ENCODE measurements at places on chromosomes 3 and 15. TPM values are rescaled to one million over a fixed set of nuclear protein-coding genes. Genes with fewer than 3 reads are reported as not detected.

GRCh38 chr3:154137036-154137435 lies 15.8 kb downstream of the ARHGEF26 start:
- H3K4me1 ChIP-seq, result no peaks in the 10 kb centered on the region
- DNase-seq, result no peak
- no peak overlapping the region for H3K27ac ChIP-seq
- no peak overlapping the region for H3K4me3 ChIP-seq
- peaks cover 19% of the 10 kb centered on the region for H3K27me3 ChIP-seq
- H3K36me3 ChIP-seq, result no peaks in the 10 kb centered on the region

- H3K36me3 ChIP-seq, result no peaks in the 10 kb centered on the region
- H3K4me1 ChIP-seq, result no peaks in the 10 kb centered on the region
- DNase-seq, result no peak
- no peak overlapping the region for H3K27ac ChIP-seq
Measured at GRCh38 chr3:31377045-31377642, 155.6 kb upstream of the STT3B start.

- H3K36me3 ChIP-seq, result peaks cover 25% of the 10 kb centered on the region
- H3K4me3 ChIP-seq, result peak overlapping the region; percentile 57
- H3K27ac ChIP-seq, result no peak overlapping the region
- peaks cover 52% of the 10 kb centered on the region for H3K4me1 ChIP-seq
- DNase-seq, result no peak
Measured at GRCh38 chr3:149003653-149004305, 12.4 kb downstream of the GYG1 start.

- H3K36me3 ChIP-seq, result peaks cover 9% of the 10 kb centered on the region
- no peaks in the 10 kb centered on the region for H3K4me1 ChIP-seq
- no peak overlapping the region for H3K27ac ChIP-seq
- no peak for DNase-seq
Measured at GRCh38 chr3:33612607-33613006, 105.4 kb downstream of the CLASP2 start.

- H3K4me1 ChIP-seq, result peaks cover 13% of the 10 kb centered on the region
- H3K4me3 ChIP-seq, result no peak overlapping the region
- H3K36me3 ChIP-seq, result no peaks in the 10 kb centered on the region
- peaks cover 16% of the 10 kb centered on the region for H3K27me3 ChIP-seq
- no peak overlapping the region for H3K27ac ChIP-seq
- DNase-seq, result peak; percentile 26
Measured at GRCh38 chr3:134368751-134369105, 5.5 kb downstream of the AMOTL2 start.

DNA sequence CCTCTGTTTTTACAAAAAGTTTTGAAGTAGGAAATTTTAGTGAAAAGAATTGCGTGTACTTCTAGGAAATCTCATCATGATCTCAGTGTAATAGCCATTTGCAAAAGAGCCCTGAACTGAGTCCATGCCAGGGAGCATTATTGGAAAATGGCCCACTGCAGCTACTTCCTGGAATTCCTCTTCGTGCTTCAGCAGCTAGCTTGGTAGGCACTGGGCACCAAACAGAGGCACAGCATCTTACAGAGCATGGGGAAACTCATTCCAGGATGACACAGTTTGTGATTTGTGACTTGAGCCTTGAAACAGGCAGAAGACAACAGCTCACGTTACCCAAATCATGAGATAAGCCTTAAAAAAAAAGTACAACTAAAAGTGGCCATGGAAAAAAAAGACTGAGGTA lies 179.1 kb downstream of the WDR72 start:
- H3K27me3 ChIP-seq, result no peaks in the 10 kb centered on the region
- no peaks in the 10 kb centered on the region for H3K36me3 ChIP-seq
- no peak overlapping the region for H3K27ac ChIP-seq
- no peak overlapping the region for H3K4me3 ChIP-seq

DNA sequence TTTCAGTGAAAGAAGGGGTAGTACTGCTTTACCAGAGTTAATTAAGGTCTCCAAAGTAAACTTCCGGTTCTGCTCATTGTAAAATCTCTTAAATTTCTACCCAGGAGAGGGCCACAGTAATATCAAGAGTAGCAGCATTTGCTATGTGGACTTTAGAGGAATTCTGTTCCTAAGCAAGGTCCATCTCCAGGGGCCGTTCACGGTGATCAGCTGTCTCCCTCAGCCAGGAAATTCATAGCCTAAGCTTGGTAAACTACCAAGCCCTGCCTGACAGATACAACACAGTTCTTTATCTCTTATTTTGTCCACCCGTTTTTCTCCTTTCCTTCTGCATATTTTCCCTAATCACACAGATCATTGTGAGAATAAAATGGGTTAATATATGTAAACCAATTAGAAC lies 2.3 kb downstream of the DUT start:
- H3K4me1 ChIP-seq, result peaks cover 37% of the 10 kb centered on the region
- H3K36me3 ChIP-seq, result peaks cover 34% of the 10 kb centered on the region
- peak overlapping the region; percentile 97 for H3K27ac ChIP-seq
- peak overlapping the region; percentile 99 for H3K4me3 ChIP-seq

GRCh38 chr3:125213364-125213755 lies 812 bp upstream of the SLC12A8 start:
- H3K36me3 ChIP-seq, result no peaks in the 10 kb centered on the region
- no peak overlapping the region for H3K4me3 ChIP-seq
- DNase-seq, result no peak

GRCh38 chr15:67585681-67586080 lies 43.2 kb downstream of the MAP2K5 start:
- no peak overlapping the region for H3K27ac ChIP-seq
- no peak for DNase-seq
- no peaks in the 10 kb centered on the region for H3K4me1 ChIP-seq
- no peak overlapping the region for H3K4me3 ChIP-seq
- H3K27me3 ChIP-seq, result no peaks in the 10 kb centered on the region
- H3K36me3 ChIP-seq, result peaks cover 11% of the 10 kb centered on the region

- H3K27me3 ChIP-seq, result no peaks in the 10 kb centered on the region
- DNase-seq, result no peak
- no peaks in the 10 kb centered on the region for H3K4me1 ChIP-seq
- no peak overlapping the region for H3K27ac ChIP-seq
- H3K4me3 ChIP-seq, result no peak overlapping the region
Measured at GRCh38 chr3:89227634-89228033, 120.2 kb downstream of the EPHA3 start.

- H3K36me3 ChIP-seq, result peaks cover 6% of the 10 kb centered on the region
- no peak for DNase-seq
- H3K27me3 ChIP-seq, result peaks cover 8% of the 10 kb centered on the region
- peak overlapping the region; percentile 97 for H3K27ac ChIP-seq
- H3K4me1 ChIP-seq, result peaks cover 46% of the 10 kb centered on the region
- H3K4me3 ChIP-seq, result peak overlapping the region; percentile 98
Measured at GRCh38 chr3:143002083-143002712, 828 bp downstream of the U2SURP start.

- H3K4me1 ChIP-seq, result peaks cover 10% of the 10 kb centered on the region
- H3K27me3 ChIP-seq, result peaks cover 4% of the 10 kb centered on the region
- H3K4me3 ChIP-seq, result no peak overlapping the region
- peaks cover 15% of the 10 kb centered on the region for H3K36me3 ChIP-seq
- no peak overlapping the region for H3K27ac ChIP-seq
- no peak for DNase-seq
Measured at GRCh38 chr15:60787837-60788691, 309.1 kb upstream of the ICE2 start.

DNA sequence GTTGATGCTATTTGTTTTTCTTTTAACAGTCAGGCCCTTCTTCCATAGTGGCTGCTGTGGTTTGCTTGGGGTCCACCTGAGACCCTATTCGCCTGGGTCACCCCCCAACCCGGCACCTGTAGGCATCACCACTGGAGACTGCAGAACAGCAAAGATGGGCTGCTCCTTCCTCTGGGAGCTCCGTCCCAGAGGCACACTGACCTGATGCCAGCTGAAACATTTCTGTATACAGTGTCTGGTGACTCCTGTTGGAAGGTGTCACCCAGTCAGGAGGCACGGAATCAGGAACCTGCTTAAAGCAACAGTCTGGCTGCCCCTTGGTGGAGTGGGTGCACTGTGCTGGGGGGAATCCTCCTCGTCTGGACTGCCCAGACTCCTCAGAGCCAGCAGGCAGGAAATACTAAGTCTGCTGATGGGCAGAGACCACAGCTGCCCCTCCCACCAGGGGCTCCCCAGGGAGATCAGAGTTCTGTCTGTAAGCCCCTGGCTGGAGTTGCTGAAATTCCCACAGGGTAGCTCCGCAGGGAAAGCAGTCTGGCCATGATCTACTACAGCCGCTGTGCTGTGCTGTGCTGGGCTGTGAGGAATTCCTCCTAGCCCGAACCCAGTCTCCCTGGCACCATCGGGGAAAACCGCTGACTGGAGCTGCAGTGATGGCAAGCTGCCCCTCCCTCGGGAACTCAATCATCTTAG lies 248.2 kb downstream of the TBC1D5 start:
- H3K4me3 ChIP-seq, result no peak overlapping the region
- no peaks in the 10 kb centered on the region for H3K27me3 ChIP-seq
- peaks cover 8% of the 10 kb centered on the region for H3K36me3 ChIP-seq
- H3K27ac ChIP-seq, result no peak overlapping the region
- DNase-seq, result no peak
- peaks cover 4% of the 10 kb centered on the region for H3K4me1 ChIP-seq

DNA sequence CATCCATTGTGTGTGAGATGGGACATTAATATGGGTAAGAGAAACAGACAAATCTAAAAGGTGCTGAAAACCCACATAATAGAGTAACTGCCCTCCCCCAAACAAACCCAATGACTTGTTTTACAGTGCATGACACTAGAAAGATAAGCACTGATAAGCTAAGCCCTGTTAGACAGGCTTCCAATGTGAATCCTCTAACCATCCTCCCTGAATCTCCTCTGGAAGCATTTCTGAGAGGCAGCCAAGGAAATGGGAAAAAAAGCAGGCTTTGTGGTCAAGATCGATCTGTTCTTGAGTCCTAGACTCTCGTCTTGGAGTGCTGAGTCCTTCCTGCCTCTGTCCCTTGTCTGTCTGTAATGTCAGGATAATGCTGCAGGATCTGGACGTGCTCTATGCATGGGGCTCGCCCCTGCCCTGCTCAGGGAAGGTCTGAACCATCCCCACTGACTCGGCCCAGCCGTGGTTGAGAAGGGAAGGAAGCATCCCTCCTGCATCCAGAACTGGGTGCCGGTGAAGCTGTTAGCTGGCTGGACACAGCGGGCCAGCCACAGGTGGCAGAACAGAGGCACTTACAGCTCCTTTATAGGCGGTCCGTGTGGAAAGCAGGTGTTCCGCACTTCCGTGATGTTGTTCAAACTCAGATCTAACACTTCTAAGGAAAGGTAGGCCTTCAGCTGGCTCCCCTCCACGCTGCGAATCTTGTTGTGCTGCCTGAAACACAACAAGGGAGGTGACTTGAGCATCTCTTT lies 84.1 kb downstream of the LRIG1 start:
- H3K36me3 ChIP-seq, result peaks cover 17% of the 10 kb centered on the region
- no peak for DNase-seq
- peaks cover 23% of the 10 kb centered on the region for H3K4me1 ChIP-seq
- H3K27ac ChIP-seq, result no peak overlapping the region
- H3K4me3 ChIP-seq, result no peak overlapping the region

DNA sequence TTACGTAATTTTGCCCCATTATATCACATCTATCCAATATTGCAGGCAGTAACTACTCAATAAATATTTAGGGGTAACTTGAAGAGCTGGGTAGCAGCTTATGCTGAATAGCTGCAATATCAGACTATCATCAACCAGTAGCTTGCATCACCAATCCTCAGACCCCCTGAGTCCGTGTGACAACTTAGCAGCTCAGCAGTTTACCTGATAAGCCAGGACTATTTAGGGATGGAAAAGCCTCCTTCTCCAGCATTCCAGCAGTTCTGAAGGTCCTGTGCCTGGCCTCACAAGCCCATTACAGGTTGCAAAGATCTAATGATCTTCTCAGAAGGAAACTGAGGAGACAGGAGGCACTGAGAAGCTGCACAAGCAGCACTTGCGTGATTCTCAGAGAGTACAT lies 32.9 kb downstream of the RORA start:
- no peak for DNase-seq
- H3K4me3 ChIP-seq, result no peak overlapping the region
- no peak overlapping the region for H3K27ac ChIP-seq
- H3K4me1 ChIP-seq, result no peaks in the 10 kb centered on the region
- H3K36me3 ChIP-seq, result no peaks in the 10 kb centered on the region

DNA sequence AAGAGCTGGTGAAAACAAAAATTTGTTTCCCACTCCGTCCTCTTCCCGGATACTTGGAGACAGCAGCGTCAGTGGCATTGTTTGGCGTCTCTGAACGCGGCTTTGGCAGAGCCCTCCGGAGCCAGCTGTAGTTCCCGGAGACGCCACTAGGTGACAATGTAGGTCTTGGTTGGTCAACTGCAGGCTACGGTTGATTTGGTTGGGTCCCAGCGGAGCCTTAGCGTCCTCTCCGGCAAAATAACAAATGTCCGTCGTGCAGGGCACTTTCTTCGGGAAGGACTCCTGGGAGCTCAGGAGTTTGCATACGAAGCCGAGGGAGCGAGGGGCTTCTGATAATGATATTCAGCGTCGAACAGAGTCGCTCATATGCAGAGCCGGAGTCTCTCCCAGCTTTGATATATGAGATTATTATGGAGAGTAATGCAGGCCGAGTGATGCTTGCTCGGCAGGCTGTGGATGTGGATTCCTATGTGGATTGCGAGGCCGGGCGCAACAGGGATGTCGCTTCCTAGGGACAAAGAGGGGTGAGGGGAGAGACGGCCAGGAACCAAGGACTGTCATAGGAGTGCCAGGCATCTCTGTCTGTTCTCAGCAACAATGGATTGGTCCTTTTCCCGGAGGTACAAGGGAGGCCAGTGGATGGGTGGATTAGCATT lies 74.8 kb downstream of the IL20RB start:
- H3K4me1 ChIP-seq, result peaks cover 8% of the 10 kb centered on the region
- peak; percentile 80 for DNase-seq
- peaks cover 35% of the 10 kb centered on the region for H3K27me3 ChIP-seq
- H3K4me3 ChIP-seq, result peak overlapping the region; percentile 64

- H3K27me3 ChIP-seq, result peaks cover 28% of the 10 kb centered on the region
- no peak overlapping the region for H3K27ac ChIP-seq
- no peak overlapping the region for H3K4me3 ChIP-seq
- no peaks in the 10 kb centered on the region for H3K36me3 ChIP-seq
- H3K4me1 ChIP-seq, result no peaks in the 10 kb centered on the region
Measured at GRCh38 chr15:77768107-77768506, 135.4 kb upstream of the LINGO1 start.

DNA sequence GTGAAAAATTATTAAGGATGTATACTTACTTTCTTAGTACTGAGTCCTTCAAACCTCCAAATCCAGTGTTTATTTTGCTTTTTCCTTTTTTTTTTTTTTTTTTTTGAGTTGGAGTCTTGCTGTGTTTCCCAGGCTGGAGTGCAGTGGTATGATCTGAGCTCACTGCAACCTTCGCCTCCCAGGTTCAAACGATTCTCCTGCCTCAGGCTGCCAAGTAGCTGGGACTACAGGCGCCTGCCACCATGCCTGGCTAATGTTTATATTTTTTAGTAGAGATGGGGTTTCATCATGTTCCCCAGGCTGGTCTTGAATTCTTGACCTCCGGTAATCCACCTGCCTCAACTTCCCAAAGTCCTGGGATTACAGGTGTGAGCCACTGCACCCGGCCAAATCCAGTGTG lies 67.5 kb downstream of the KAT2B start:
- H3K36me3 ChIP-seq, result peaks cover 8% of the 10 kb centered on the region
- peaks cover 41% of the 10 kb centered on the region for H3K4me1 ChIP-seq
- H3K27me3 ChIP-seq, result no peaks in the 10 kb centered on the region
- H3K27ac ChIP-seq, result no peak overlapping the region
- no peak overlapping the region for H3K4me3 ChIP-seq

The BCHE gene
- total RNA-seq, result not detected

The B3GALNT1 gene
- 11.3 TPM for total RNA-seq

The LYZL4 gene
- total RNA-seq, result not detected

The CLDN18 gene
- not detected for total RNA-seq

The C3orf20 gene
- total RNA-seq, result 0.93 TPM

The TGM4 gene
- not detected for total RNA-seq

The SLC28A1 gene
- not detected for total RNA-seq
